Foreskin keratinocyte (primary cell): ENCODE measurements at places on chromosomes 1 and 21.

GRCh38 chr21:39681845-39682244, 63.1 kb upstream of the IGSF5 start:
- peak; percentile 72 for DNase-seq

DNA sequence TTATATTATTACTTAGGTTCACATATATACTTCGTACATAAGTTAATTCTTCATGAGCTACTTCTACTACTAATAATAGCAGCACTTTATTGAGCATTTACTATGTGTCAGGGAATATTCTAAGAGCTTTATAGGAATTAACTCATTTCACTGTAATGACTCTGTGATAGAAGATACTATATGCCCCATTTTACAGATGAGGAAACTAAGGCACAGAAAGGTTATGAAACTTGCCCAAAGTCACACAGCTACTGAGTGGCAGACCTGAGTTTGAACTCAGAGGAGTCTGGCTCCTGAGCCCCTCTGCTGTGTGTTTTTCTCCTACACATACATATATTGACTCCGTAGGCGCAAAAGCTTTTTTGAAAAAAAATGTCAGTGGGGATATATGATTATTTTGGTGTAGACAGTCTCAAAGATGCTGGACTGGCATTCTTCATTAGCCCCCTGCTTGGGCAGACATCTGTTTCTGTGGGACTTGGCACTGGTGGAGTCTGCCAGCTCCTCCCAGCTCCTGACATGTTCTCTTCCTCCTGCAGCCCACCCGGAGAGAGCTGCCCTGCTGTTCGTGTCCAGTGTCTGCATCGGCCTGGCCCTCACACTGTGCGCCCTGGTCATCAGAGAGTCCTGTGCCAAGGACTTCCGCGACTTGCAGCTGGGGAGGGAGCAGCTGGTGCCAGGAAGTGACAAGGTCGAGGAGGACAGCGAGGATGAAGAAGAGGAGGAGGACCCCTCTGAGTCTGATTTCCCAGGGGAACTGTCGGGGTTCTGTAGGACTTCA, 70.9 kb downstream of the TCP10L start:
- DNase-seq, result no peak

DNA sequence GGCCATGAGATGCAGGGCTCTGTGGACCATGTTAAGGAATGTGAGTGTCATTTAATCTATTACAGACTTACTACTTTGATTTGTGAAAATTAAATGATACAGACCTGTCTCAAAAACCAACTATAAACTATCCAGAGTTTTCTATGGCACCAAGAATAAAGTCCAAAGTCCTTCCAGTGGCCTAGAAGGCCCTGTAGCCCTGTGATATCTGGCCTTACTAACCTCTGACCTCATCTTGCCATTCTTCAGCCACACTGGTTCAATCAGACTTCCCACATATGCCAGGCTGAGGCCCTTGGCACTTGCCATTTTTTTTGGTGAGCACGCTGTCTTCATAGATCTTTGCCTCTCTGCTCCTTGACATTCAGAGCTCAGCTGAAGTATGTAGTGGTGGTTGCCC, 7.7 kb downstream of the NTPCR start:
- DNase-seq, result no peak

DNA sequence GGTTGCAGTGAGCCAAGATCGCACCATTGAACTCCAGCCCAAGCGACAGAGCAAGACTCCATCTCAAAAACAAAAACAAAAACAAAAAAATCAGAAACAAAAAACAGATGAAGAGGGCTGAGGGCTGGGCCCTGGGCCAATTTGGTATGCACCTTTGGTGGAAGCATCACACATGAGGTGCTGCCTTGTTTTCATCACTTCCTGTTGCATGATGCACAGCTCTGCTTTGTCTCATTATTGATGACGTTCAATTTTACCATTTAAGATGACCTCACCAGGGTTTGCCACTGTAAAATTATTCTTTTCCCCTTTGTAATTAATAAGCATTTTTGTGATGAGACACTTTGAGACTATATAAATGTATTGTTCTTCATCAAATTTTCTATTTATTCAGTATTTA, 9.8 kb upstream of the IFNAR2 start:
- DNase-seq, result no peak

DNA sequence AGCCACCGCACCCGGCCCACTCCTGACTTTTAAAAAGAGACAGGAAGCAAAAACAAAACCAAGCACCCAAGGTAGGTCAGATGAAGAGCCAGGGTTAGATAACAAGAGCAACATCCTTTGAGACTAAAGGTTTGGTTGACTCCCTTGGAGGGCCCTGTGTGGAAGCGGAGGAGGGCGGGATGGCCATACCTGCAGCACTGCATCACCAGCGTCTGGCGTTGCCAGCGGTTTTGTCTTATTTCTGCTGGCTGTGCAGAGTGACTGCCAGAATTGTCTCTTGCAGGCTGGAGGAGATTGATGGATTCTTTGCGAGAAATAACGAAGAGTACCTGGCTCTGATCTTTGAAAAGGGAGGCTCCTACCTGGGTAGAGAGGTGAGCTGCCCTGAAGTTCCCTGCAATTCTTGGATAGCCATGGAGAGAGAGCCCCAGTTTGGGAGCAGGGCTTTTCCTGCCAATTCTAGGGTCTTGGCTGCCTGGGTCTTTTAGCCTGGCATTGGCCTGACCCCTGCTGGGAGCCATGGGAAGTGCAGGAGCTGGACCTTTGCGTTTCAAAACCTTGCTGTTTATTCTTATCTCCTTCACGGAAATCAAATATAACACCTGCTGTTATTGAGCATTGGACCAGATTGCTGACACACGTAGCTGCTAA, 24.0 kb downstream of the QSOX1 start:
- peak; percentile 22 for DNase-seq

DNA sequence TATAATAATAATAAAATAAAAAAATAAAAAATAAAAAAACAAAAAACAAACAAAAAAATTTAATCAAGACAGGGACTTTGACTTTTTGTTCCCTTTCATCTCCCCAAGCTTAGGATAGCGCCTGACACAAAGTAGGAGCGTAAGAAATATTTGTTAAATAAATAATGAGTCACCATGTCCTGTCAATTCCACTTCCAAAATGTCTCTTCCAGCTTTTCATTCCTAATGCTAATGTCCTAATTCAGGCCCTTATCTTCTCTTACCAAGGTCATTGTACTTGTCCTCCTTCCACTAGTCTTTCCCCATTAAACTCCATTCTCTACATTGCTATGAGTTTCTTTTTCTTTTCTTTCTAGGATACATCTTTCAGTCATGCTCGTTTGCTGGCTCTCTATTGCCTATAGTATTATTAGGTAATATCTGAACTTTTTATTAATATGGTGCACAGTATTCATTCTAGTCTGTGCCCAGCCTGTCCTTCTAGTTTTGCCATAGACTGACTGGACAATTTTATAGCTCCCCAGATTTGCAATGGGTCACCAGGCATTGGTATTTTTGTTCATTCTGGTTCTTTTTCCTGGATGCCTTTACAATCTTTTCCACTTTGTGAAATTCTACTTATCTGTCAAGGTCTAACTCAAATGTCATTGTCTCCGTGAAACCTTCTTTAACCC, 11.4 kb downstream of the NEXN start:
- no peak for DNase-seq

DNA sequence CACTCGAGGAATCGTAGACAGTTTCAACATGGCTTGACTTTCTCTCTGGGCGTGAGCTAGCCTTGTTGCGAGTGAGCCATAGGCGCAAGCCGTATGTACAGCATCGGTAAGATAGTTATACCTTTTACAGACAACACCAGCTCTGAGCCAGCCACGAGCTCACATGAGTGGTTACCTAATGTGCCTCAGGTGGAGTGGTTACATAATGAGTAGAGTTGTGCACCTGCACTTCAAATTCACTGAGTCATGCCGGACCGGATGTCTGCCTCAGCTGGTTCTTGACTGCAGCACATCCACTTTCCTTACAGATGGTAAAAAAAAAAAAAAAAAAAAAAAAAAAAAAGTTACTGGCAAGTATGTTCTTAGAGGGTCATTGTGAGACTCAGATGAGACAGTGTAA, 360.4 kb upstream of the NR5A2 start:
- peak; percentile 52 for DNase-seq

GRCh38 chr1:87155170-87155569, 173.5 kb upstream of the LMO4 start:
- no peak for DNase-seq
